Stimulated activated naive CD8-positive, alpha-beta T cell treated with anti-CD3 and anti-CD28 coated beads, Interleukin-15, amount 100 ng/mL, for 72 hours (primary cell): ENCODE measurements at places on chromosomes 4 and X.

DNA sequence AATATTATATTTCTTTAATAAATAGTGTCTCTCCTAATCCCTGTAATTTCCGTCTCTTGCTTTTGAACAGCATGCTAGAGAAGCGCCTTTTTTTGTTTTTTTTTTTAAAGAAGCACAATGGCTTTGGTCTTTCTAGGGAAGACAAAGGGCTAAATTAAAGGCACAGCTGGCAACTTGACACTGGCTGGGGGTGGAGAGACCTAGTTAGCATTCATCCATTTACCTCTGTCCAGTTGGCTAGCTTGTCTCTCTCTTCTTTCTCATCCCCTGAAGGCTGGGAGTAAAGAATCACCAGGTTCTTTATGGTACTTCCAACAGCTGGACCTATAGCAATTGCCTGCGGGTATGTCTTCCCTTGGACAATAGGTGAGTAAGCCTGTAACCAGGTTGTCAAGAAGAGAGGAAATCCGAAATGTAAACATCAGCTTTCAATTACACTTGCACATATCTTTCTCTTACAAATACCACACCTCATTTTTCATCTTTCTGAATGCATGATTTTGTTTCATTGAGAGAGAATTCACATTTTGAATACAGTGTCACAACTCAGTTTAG, 178.4 kb upstream of the GPR101 start:
- DNase-seq, result no peak

GRCh38 chr4:8155048-8155447, 3.6 kb downstream of the ABLIM2 start:
- DNase-seq, result no peak

- DNase-seq, result no peak
These were observed 8.8 kb downstream of the RGS12 start for GRCh38 chr4:3301450-3302172.

- DNase-seq, result no peak
These were observed 8.9 kb downstream of the MTHFD2L start for GRCh38 chr4:74166818-74167217.

GRCh38 chr4:169015186-169015623, 5.2 kb upstream of the CBR4 start:
- no peak for DNase-seq

GRCh38 chr4:56728512-56728911, 47.4 kb upstream of the HOPX start:
- DNase-seq, result no peak

GRCh38 chr4:88005076-88005475, 2.4 kb upstream of the PKD2 start:
- DNase-seq, result no peak

DNA sequence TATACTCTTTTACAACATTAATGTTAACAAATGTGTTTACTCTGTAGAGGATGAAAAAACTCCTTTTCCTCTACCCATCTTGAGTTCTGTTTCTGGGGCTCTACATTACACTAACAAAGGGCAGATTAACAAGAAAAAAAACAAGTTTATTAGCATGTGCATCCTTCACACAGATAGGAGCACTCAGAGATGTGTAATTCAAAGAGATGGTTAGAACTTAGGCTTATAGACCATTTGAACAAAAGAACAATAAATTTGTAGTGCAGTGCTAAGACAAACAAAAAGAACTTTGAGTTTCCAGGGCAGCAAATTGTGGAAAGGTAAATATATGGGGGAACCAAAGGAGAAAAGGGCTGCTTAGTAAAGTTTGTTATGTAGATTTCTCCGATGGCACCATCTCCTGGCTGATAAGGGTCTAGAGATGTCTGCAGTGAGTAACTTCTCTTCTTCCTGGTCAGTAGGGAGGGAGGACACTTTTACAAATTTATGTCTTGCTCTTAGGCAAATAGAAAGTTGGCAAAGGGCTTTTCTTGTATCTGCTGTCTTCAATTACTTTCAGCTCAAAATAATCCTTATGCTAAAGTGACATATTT, 1249.9 kb upstream of the TENM3 start:
- no peak for DNase-seq

DNA sequence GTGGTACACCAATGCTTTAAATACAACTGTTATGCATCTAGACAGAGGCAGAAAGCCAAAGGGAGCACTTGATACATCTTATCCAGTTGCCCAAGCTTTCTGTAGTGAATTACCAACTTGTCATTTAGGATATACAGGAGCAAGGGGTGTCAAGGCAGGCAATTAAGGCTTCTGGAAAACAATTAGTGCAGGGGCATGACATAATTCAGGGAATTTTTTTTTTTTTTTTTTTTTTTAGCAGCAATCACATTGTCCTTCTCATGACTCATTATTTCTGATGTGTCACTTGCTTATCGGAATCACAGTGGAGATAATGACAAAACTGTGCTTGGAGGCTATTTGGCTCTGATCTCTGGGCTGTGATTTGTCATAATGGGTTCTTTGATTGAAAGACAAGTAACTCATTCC, 259.5 kb downstream of the ARHGAP24 start:
- no peak for DNase-seq

- DNase-seq, result no peak
These were observed 154.2 kb downstream of the CPE start for GRCh38 chr4:165532976-165533375.

DNA sequence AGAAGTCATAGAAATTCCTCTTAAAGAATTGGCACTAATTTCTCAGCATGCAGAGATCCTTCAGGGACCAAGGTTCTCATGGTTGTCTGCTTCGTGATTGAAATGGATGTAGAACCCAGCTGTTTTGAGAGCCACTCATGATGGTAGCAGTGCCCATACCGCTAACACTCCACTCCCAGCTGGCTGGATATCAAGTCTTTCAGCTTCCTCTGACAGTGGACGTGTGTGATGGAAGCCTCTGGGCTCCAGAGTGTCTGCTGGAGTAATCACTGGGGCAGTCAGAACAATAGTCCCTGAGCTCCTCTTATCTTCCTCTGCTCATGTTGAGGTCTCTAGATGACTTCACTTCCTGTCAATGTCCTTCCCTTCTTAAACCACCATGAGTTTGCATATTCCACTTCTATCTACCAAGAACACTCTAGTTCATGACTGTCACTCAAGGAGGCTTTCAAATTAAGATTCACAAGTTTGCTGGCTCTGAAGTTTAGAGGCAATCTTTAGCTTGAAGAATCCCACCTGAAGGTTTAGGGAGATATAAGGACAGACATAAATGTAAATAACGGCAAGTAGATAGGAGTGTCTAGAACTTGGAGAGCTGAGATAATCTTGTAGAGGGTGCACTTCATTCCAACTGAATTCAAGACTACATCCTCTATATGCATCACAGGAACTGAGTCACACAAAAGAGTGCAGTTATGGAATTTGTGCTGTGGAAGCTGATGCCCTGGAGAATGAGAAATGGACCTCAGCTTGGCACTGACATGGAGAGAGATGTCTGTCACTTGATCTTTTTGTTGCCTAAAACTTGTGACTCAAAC, 64.5 kb upstream of the WDR1 start:
- peak; percentile 58 for DNase-seq

GRCh38 chr4:16775411-16776154, 122.9 kb downstream of the LDB2 start:
- DNase-seq, result no peak

- no peak for DNase-seq
These were observed 83.5 kb downstream of the CNKSR2 start for GRCh38 chrX:21457718-21458117.

DNA sequence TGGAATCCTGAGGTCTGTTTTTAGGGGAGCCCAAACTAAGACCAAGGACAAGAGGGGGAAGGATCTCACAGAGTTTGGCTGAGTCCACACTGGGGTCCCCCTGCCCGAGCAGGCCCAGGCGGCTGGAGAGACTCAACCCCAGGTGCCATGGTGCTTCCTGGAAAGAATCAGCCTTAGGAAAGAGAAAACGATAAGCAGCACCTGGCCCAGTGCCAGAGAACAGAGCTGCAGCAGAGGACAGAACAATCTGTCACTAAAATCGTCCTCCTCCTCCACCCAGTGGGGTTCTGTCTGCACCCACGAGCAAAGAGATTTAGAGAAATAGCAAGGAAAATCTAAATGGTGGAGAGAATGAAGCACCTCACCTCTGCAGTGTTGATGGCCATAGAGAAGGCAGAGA, 470.5 kb downstream of the BCOR start:
- no peak for DNase-seq

- no peak for DNase-seq
These were observed 79.8 kb upstream of the LHFPL1 start for GRCh38 chrX:112759512-112759911.

GRCh38 chrX:21972721-21973120, 32.2 kb downstream of the SMS start:
- DNase-seq, result no peak
